ENCODE measurements at places on chromosomes 7 and 10.

GRCh38 chr7:80145780-80146422, 11.3 kb downstream of the GNAI1 start:
- DNase-seq, result no peak

- DNase-seq, result no peak
Observed at GRCh38 chr10:26824015-26824690, 36.6 kb downstream of the ABI1 start.

- DNase-seq, result no peak
Observed at GRCh38 chr7:156379324-156380070, 261.1 kb upstream of the RNF32 start.

DNA sequence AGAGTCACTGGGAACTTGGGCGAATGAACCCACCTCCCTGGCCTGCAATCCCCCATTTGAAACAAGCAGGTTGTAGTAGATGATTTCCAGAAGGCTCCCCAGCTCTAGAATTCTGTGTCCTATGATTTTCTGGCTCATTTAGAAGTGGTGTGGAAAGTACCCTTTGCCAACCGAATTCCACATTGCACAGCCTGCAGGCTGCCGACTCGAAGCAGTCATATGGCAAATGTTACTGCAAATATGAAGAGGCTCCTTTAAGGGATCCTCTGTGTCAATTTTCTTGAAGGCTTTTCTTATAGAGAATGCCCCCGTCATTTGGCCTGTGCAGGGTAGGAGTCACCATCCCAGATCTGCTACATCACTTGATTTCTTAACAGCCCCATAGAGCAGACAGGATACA, 5.6 kb downstream of the PODXL start:
- no peak for DNase-seq

- DNase-seq, result no peak
Observed at GRCh38 chr10:97312897-97313296, 6.2 kb upstream of the FRAT1 start.
